ENCODE measurements at places on chromosomes 16 and 17. TPM values are rescaled to one million over a fixed set of nuclear protein-coding genes. Genes with fewer than 3 reads are reported as not detected.

SLC6A2 gene
- polyA plus RNA-seq = 0.10 TPM

UTS2R gene
- polyA plus RNA-seq = not detected

INTS2 gene
- 11.9 TPM for polyA plus RNA-seq

FAM83G gene
- 3.5 TPM for polyA plus RNA-seq

PLA2G10 gene
- polyA plus RNA-seq = 0.70 TPM

CCR7 gene
- polyA plus RNA-seq = 1.3 TPM

KRT13 gene
- polyA plus RNA-seq = 0.49 TPM

EFCAB5 gene
- 1.3 TPM for polyA plus RNA-seq

ITPRIPL2 gene
- 31.7 TPM for polyA plus RNA-seq

DNA sequence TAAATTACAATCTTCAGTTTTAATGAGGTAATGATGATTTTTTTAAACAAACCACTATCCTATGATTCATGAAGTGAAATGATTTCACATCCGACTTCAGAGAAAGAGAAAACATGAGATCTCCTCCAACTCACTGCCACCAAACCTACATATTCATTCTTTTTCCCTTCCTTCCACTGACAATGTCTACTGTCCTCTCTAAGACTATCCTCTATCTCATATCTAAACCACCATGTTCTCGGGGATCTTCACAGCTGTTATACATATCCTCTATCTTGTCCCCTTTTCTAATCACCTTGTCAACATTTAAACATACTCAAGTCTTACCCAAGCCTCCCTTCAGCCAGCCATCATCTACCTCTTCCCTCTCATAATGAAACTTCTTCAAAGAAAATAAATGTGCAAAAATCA is 53.5 kb downstream of the SMURF2 start:
- no peaks in the 10 kb centered on the region for H3K27me3 ChIP-seq
- DNase-seq = no peak
- no peak overlapping the region for H3K27ac ChIP-seq
- no peaks in the 10 kb centered on the region for H3K36me3 ChIP-seq
- H3K4me1 ChIP-seq = peaks cover 6% of the 10 kb centered on the region

- no peak overlapping the region for H3K4me3 ChIP-seq
- H3K27ac ChIP-seq = no peak overlapping the region
- H3K4me1 ChIP-seq = peaks cover 18% of the 10 kb centered on the region
- no peak for DNase-seq
These were observed 1.5 kb upstream of the RPL38 start for GRCh38 chr17:74201948-74202347.

DNA sequence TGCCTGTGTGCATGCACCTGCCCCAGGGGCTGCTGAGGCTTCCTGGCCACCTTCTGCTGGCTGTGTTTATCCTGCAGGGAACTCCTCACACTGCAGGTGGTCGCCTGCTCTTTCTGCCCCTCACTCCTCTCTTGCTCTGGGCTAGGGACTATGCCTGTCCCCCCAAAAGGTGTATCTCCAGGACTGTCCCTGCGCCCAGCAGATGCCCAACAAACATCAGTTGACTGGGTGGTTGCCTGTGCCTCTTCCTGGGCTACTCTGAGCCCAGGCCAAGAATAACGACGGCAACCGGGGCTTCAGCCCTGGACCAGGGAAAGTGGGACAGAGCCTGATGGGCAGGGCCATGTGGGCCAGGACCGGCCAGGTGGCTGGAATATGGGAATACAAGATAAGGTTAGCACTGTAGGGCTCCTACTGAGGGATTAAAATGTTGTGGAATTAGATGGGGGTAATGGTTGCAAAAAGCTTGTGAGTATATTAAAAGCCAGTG is 55.4 kb downstream of the VAC14 start:
- peak overlapping the region; percentile 83 for H3K27ac ChIP-seq
- no peaks in the 10 kb centered on the region for H3K36me3 ChIP-seq
- DNase-seq = no peak
- no peak overlapping the region for H3K4me3 ChIP-seq

GRCh38 chr16:23902748-23903414 is 67.1 kb downstream of the PRKCB start:
- DNase-seq = no peak
- H3K36me3 ChIP-seq = no peaks in the 10 kb centered on the region
- no peak overlapping the region for H3K27ac ChIP-seq
- H3K4me3 ChIP-seq = no peak overlapping the region

- DNase-seq = no peak
- no peak overlapping the region for H3K27ac ChIP-seq
- no peaks in the 10 kb centered on the region for H3K27me3 ChIP-seq
These were observed 14.8 kb upstream of the GFOD2 start for GRCh38 chr16:67733734-67734470.

GRCh38 chr17:7634384-7634783 is 4.4 kb downstream of the SHBG start:
- no peak overlapping the region for H3K27ac ChIP-seq
- H3K27me3 ChIP-seq = no peaks in the 10 kb centered on the region
- H3K4me3 ChIP-seq = no peak overlapping the region

- no peaks in the 10 kb centered on the region for H3K36me3 ChIP-seq
- no peaks in the 10 kb centered on the region for H3K27me3 ChIP-seq
- no peak overlapping the region for H3K4me3 ChIP-seq
- no peak overlapping the region for H3K27ac ChIP-seq
- no peak for DNase-seq
These were observed 20.3 kb downstream of the NF1 start for GRCh38 chr17:31114956-31115555.

- peak within 1 kb of the TSS; percentile 84 for H3K27ac ChIP-seq
- H3K4me1 ChIP-seq = peaks cover 55% of the 10 kb centered on the region
- H3K4me3 ChIP-seq = peak within 1 kb of the TSS; percentile 99
- DNase-seq = peak; percentile 94
These were observed at the start of gene PHAF1 for GRCh38 chr16:67109407-67110135. Gene PHAF1 (plus strand): TSS chr16:67109941. CDS start chr16:67110176, 235 bp downstream.

- DNase-seq = no peak
- H3K4me3 ChIP-seq = no peak overlapping the region
- H3K36me3 ChIP-seq = peaks cover 5% of the 10 kb centered on the region
- H3K4me1 ChIP-seq = no peaks in the 10 kb centered on the region
These were observed 261.7 kb downstream of the CEP112 start for GRCh38 chr17:65930140-65930730.

- peaks cover 12% of the 10 kb centered on the region for H3K4me1 ChIP-seq
- DNase-seq = no peak
- H3K27me3 ChIP-seq = no peaks in the 10 kb centered on the region
- H3K27ac ChIP-seq = peak overlapping the region; percentile 51
These were observed 10.3 kb downstream of the MPP3 start for GRCh38 chr17:43822570-43823190.

GRCh38 chr17:17497845-17498520 is 1.8 kb upstream of the RASD1 start:
- H3K36me3 ChIP-seq = no peaks in the 10 kb centered on the region
- no peak overlapping the region for H3K27ac ChIP-seq
- peaks cover 34% of the 10 kb centered on the region for H3K4me1 ChIP-seq
- H3K27me3 ChIP-seq = no peaks in the 10 kb centered on the region
- no peak overlapping the region for H3K4me3 ChIP-seq

DNA sequence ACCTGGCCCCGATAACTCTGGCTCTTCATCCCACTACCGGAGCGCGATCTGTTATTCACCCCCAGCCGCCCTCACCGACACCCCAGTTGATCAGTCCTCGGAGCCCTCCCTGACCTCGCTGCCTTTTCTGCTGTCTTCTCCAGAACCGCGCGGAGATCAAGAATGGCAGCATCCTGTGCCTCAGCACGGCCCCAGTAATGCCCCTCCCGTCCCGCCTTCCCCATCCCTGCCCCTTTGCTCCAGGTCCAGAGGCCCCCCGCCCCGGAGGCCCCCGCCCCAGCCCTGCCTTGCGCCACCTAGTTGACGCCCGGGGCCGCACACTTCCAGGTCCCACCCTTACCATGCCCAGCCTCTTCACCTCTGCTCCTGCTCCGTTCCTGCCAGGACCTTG is 872 bp downstream of the ELMO3 start:
- H3K27ac ChIP-seq = no peak overlapping the region
- H3K27me3 ChIP-seq = no peaks in the 10 kb centered on the region
- peaks cover 3% of the 10 kb centered on the region for H3K4me1 ChIP-seq

- H3K27ac ChIP-seq = no peak overlapping the region
- no peaks in the 10 kb centered on the region for H3K36me3 ChIP-seq
- no peaks in the 10 kb centered on the region for H3K27me3 ChIP-seq
- no peak overlapping the region for H3K4me3 ChIP-seq
- no peak for DNase-seq
These were observed 8.9 kb upstream of the DNAJA2 start for GRCh38 chr16:46982335-46982734.

DNA sequence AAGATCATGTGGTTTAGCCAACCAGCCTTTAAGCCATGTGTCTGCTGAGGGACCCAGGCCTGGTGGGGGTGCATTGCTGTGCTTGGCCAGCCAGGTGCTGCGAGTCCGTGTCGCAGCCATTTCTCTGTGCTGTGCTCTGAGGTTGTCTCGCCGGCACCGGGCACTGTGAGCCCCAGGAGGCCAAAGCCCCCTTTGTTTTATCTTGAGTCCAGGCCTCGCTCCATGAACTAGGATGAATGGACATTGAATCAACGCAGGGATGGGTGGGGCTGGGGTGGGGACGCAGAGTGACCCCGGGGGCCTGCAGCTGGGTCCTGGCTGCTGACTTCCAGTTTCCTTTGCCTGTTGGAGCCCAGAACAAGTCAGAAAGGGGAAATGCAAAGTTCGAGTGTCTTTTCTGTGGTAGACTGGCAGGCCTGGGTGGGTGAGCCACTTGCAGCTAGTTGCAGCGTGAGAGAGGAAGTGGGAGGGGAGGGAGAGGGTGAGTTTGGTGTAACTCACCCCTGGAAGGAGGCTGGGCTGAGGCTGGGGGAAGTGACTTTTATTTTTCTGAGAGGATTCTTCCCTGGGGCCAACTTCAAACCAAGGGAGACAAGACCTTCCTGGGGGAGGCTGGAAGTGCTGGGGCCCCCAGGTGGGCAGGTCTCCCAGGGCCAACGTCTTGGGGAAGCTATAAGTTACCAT is 324.7 kb downstream of the SEC14L1 start:
- H3K36me3 ChIP-seq = no peaks in the 10 kb centered on the region
- H3K4me1 ChIP-seq = peaks cover 88% of the 10 kb centered on the region
- no peak overlapping the region for H3K4me3 ChIP-seq
- peak overlapping the region; percentile 45 for H3K27ac ChIP-seq

DNA sequence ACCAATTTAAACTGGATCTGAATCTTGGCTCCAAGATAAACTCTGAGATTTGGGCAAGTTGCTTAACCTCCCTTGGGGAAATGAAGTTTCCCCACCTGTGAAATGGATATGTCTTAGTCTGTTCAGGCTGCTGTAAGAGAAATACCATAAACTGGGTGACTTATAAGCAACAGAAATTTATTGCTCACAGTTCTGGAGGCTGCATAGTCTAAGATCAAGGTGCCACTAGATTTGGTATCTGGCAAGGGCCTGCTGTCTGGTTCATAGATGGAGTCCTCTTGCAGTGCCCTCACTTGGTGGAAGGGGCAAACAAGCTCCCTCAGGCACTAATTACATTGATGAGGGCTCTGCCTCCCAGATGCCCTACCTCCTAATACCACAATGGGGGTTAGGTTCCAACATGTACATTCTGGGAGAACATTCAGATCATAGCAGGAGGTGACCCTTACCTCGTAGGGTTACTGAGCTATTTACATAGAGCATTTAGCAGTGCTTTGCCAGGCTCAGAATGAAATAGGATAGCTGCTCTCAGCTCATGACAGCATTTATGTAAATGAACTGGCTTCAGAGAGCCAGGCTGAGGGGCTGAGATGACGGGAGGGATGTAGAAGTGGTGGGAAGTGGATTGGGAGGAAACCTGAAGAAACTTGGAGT is 83.9 kb downstream of the SPECC1 start:
- no peaks in the 10 kb centered on the region for H3K4me1 ChIP-seq
- H3K36me3 ChIP-seq = peaks cover under 1% of the 10 kb centered on the region
- peaks cover 4% of the 10 kb centered on the region for H3K27me3 ChIP-seq
- H3K4me3 ChIP-seq = no peak overlapping the region

DNA sequence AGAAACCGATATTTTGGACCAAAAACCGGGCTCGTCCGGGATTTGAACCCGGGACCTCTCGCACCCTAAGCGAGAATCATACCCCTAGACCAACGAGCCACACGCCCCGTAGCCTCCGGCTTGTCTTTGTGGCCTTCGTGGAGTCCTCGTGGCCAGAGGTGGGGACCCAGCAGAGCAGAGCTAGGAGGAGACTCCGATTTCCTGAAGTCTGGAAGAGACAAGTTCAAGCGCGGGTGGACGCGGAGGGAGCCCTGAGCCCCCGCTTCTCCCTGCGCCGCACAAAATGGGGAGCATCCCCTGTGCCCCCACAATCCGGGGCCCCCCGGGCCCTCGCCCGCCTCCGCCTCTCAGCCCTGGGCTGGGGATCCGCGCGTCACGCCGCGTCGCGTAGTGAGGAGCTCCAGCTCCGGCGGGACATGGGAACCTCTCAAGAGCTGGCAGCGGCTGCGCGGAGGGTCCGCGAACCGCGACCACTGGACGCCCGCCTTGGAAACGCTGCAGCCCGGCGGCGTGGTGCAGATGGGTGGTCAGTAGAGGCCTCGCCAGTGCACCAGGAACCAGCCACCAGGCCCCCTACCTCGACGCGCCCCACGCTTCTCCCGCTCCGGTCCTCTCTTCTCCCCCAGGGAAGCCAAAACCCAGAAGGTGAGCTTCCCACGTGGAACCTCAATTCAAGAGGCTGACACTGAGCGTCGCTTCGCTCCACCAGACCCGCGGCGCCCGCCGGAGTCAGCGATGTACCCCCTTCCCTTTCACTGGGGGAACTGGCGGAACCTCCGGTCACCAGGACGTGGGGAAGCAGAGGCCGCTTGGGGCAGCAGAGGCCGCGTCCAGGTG is 5.2 kb upstream of the OR1F1 start:
- no peak for DNase-seq
- H3K27ac ChIP-seq = no peak overlapping the region
- peak overlapping the region; percentile 17 for H3K4me3 ChIP-seq
- H3K27me3 ChIP-seq = peaks cover 100% of the 10 kb centered on the region
- H3K4me1 ChIP-seq = peaks cover 12% of the 10 kb centered on the region

GRCh38 chr17:19537111-19537510 is 3.5 kb downstream of the SLC47A1 start:
- H3K36me3 ChIP-seq = no peaks in the 10 kb centered on the region
- DNase-seq = no peak
- H3K4me3 ChIP-seq = no peak overlapping the region
- H3K27ac ChIP-seq = no peak overlapping the region

DNA sequence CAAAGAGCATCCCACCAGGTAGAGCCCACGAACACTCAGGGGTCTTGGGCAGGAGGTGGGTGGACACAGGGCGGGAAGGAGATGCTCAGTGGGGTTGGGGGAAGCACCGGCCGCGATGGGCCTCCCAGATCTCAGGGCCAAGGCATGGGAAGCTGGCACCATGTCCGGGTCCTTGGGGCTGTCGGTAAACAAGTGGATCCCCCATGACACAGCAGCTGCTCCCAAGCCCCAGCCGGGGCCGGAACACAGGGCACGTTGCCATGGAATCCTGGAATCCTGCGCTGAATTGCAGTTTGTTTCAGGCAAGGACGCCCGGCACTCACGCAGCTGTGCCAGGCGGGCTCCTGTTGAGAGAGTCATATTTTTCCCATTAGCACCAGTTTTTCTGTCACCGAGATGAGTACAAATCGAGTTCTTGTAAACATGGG is 23.0 kb upstream of the CHMP6 start:
- H3K27ac ChIP-seq = no peak overlapping the region
- no peaks in the 10 kb centered on the region for H3K36me3 ChIP-seq
- H3K4me1 ChIP-seq = peaks cover 15% of the 10 kb centered on the region
- H3K27me3 ChIP-seq = no peaks in the 10 kb centered on the region
- DNase-seq = no peak

GRCh38 chr17:82911822-82912221 is 72.0 kb upstream of the ZNF750 start:
- H3K4me1 ChIP-seq = no peaks in the 10 kb centered on the region
- no peaks in the 10 kb centered on the region for H3K27me3 ChIP-seq
- DNase-seq = peak; percentile 76
